ENCODE measurements at places on chromosomes 2 and 18. TPM values are rescaled to one million over a fixed set of nuclear protein-coding genes. Genes with fewer than 3 reads are reported as not detected.

Gene EGR4
- 0.09 TPM for total RNA-seq

Gene ZFAND2B
- total RNA-seq, result 19.3 TPM

Gene MRPL53
- total RNA-seq, result 112 TPM

Gene UBE2F
- total RNA-seq, result 48.1 TPM

Gene FOXD4L1
- 0.24 TPM for total RNA-seq
